NCI-H1417 treated with DMSO at 0.1 percent for 48 hours (cell line): ENCODE measurements at places on chromosomes 2 and 18.

DNA sequence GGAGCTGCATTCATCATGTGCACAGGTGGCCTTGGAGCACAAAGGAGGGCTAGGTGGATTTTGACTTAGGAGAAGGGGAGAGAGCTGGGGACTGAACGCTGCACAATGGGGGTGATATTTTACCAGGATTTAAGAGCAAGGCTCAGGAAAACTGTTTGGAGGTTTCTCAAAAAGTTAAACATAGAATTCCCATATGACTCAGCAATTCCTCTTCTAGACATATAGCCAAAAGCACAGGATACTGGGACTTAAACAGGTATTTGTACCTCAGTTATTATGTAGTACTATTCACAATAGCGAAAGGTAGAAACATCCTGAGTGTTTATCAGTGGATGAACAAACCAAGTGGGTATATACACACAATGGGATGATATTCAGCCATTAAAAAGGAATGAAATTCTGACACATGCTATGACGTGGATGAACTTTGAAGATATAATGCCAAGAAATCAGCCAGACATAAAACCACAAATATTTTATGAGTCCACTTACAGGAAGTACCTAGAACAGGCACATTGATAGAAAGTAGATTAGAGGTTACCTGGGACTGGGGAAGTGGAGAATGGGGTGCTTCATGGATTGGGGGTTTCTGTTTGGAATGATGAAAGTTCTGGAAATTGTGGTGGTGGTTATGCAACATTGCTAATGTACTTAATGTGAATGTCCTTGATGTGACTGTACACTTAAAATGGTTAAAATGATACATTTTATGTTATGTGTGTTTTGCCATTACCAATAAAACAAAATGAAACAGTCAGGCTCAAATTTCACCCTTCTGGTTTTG lies 216.9 kb downstream of the HAUS1 start:
- no peak for DNase-seq

DNA sequence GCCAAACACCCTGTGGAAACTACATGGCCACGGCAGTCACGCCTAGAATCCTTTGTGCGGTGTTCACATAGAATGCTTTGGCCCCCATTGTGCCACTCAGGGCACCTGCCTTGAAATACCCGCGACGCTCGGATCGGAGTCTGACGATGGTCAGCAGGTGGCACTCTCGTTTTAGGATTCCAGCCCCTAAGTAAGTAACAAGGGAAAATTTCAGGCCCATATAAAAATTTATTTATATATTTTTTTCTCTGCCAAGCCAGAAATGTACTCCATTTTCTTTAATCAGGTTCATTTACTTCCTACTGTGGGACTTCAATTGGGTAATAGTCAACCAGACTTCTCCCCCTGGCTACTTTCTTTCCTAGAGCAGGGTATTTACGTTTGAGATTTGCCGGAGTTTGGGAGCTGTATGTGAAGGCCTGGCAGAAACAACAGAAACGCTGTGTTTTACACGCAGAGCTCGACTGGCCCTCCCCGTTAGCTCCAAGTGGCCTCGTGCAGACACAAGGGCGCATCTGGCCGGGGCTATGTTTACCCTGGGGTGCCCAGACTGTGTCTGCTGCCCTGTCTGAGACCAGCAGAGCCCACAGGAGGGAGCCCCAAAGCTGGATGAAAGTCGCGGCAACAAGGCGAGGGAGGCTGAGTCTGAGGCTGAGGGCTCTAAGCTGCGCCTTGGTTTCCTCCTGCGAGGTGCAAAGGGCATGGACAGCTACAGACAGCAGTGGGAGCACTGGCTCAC lies 41.6 kb downstream of the LRRC30 start:
- peak; percentile 19 for DNase-seq

GRCh38 chr2:209773377-209773776 lies 1.7 kb downstream of the UNC80 start:
- DNase-seq, result peak; percentile 10

- DNase-seq, result no peak
Measured at GRCh38 chr18:51017140-51017879, 12.7 kb upstream of the SMAD4 start.
